ENCODE measurements at places on chromosomes 7 and 10.

DNA sequence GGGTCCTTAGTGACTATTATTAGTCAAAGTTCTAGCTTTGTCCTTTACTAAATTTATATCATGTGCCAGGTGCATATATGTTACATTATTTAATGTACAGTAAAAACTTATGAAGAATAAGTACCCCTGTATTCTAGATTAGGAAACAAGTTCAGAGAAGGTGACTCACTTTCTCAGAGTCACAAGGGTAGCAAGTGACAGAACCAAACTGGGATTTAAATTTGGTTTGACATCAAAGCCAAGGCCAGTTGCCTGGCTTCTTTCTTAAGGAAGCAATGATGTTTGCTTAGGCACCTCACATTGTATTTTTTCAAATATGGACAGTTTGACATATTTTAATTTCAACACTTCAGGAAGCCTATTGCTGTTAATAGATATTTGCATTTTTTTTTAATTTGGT, 2.5 kb downstream of the LSM8 start:
- DNase-seq = no peak

DNA sequence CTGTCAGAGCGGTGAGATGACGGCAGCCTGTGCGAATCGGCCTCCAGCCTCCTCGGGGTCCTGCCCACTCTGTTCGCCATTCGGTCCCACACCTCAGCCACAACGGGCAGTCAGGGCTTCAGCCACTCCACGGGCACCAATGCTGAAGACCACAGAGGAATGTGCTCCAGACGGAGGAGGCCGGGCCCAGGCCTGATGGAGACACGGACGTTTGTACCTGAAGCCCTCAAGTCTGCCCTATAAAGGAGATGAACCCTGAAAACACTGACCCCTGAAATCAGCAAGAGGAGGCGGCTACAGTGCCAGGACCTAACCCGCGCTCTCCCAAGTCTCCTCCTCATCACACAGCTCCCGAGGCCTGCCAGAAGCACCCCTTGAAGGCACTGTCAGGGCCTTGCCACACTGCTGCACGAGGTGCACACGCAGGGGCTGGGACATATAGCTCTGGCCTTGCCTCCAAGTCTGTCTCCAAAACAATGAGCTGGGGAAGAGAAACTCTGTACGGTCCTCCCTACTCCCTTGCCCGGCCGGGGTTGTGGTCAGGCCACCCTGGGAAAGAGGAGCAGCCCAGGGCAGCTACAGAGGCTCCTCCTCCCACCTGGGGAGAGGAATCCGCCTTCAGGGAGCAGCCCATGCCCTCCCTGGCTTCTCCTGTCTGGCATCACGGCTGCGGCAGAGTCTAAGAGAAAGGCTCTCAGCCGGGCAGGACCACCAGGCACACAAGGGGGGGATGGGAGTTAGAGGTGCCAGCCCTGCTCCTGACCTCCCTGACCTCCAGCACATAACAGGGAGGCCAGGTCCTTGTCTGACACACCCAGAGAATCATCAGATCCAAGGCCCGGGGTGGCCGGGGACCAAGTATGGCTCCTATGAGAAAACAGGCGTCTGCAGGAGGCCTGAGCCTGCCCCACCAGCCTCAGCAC, 310.1 kb downstream of the PTPRN2 start:
- DNase-seq = no peak

GRCh38 chr7:150685219-150686029, at the start of gene GIMAP2:
TSS of gene GIMAP2 (plus strand) at chr7:150685706. CDS start at chr7:150687060, 1,354 bp downstream.
- DNase-seq = peak; percentile 21

DNA sequence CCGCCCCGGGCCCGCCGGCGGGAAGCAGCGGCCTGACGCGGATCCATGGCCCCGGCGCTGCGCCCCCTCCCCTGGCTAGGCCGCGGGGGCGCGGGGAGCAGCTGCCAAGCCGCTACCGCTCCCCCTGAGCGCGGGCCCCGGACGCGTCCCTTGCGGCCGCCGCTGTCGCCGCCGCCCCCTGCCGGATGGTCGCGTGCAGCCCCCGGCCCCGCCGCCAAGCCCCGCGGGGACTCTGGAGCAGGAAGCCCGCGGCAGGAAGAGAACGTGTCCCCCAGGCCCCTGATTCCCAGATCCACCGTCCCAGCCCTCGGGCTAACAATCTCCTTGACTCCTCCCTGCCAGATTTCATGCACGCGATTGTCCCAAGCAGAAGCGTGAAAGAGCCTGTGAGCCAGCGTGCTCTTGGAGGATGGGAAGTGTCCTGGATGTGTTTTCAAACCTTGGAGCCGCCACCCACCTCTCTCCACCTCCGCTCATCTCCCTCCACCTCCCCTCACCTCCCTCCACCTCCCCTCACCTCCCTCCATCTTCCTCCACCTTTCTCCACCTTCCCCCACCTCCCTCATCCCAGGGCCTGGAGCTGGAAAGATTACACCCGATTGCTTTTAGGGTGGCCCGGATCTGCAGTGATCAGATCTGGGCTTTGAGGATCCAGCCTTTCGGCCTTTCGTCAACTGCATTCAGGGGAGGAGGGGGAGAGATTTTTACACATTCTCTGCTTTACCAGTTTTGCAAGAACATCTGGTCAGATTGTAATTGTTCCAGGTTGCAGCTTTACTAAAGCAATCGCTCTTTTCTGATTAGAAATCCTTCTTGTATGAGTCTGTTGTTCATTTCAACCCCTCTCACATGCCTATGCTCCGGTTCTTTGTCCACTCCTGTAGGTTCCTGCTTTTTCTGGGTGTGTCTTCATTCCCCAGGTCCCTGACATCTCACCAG, 570 bp upstream of the PRTFDC1 start:
- peak; percentile 49 for DNase-seq

- DNase-seq = no peak
Measured at GRCh38 chr10:30038781-30039536, 20.4 kb downstream of the JCAD start.

DNA sequence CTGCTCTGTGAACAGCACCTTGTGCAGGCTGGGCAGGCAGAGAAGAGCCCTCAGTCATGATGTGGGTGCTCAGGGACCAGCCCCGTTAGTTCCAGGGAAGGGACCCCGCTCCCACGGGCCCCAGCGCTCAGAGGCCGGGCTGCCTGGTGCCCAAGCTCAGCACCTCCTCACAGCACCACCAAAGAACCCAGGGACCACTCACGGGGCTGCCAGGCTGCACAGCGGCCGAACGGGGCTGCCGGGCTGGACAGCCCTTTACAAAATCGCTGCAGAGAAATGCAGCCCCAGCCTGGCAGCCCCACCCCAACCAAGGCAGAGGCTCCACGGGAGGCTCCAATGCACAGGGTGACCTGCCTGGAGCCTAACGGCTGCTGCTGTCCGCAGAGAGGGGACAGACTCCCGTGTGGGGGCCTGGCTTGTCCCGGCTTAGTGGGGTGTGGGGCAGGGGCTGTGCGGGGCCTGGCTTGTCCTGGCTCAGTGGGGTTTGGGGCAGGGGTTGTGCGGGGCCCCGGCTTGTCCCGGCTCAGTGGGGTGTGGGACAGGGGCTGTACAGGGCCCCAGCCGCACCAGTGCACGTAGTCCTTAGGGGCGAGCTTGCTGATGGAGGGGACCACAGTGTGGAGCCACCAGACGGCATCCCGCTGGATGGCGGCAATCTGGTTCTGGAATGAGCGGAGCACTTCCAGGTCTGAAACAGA, 9.2 kb downstream of the INTS1 start:
- no peak for DNase-seq

DNA sequence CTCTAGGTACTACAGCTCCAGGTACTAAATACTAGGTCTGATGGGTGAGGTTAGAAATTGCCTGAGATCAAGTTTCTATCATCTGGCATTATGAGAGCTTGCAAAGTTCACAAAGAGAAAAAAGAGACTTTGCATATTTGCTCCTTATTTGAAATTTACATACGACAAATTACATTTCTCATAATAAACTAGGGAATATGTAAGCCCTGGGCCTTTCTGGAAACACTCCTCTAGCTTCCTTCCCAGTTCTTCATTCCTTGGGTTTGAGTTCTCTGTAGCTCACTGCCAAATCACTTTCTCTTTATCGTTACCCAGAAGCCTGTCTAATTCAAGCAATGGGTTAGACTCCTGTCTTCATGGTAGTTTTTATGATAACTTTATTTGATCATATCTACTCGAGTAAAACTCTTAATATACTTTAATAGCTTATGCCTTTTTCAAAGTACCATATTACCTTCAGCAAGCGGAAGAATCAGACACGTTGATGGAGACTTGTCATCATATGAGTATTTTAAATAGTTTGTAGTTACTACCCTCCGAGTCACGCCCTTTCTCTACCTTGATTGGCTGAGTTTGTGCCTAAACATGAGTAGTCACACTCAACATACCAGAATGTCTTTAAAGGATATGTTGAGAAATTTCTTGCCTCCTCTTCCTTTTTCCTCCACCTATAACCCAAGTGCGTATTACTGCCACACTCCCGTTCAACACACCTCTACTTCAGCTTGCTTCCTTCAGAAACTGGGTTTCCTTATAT, 150.5 kb downstream of the DKK1 start:
- no peak for DNase-seq

- DNase-seq = no peak
Measured at GRCh38 chr10:111646021-111646420, 537.5 kb downstream of the GPAM start.

DNA sequence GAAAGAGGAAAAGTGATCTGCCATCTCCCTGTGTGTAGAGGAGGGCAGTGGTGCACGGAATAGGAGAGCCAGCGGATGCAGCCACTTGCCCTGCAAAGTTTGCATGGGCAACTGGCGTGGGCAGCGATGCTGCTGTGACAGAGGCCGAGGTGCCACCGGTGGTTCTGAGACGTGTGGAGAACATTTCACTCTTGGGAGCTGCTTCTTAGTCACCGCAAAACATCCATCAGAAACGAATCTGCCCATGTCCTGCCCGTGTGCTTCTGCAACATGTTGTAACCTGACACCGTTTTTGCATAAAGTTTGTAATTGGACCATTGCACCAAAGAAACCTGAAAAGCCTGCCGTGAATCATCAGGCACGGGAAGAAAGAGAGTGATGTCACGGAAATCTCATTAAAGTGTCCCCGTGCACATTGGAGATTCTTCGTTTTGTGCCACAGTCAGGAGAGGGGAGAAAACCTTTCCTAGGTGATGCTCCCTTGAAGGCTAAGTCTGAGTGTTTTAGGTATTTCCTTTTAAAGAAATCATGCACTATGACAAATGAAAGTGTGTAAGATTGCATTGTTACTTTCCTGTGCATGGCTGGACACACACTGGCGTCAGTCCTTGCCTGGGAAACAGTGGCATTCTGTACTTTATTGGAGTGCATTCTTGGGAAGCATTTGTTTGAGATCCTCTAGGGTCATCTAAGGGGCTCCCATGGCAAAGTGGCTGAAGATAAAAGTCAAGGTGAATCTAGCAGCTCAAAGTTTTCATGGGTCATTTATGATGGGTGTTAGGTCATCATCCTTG, 302.6 kb downstream of the KLF6 start:
- DNase-seq = peak; percentile 96

GRCh38 chr10:86727470-86727869, 28.9 kb upstream of the BMPR1A start:
- no peak for DNase-seq

DNA sequence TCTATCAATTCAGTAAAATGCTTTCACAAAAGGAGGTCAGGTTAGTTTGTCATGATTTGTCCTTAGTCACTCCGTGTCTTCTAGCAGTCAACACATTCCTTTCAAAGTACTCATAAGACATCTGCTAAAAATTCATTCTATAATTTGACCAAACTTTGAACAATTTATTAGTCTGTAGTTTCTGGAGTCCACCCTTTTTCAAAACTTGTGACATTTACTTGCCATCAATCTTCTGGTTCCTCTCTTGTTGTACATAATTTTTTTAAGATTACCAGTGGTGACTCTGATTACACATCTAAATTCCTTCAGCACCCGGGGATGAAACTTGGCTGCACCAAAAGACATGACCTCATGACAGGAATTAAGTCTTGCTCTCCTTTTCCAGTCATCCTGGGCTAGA, 130.1 kb downstream of the NEBL start:
- peak; percentile 60 for DNase-seq

GRCh38 chr10:21263263-21263803, 262.1 kb downstream of the SKIDA1 start:
- DNase-seq = no peak

DNA sequence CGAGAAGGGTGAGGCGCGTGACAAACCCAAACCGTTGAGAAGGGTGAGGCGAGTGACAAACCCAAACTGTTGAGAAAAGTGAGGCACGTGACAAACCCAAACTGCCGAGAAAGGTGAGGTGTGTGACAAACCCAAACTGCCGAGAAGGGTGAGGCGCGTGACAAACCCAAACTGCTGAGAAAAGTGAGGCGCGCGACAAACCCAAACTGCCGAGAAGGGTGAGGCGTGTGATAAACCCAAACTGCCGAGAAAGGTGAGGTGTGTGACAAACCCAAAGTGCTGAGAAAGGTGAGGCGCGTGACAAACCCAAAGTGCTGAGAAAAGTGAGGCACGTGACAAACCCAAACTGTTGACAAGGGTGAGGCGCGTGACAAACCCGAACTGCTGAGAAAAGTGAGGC, 25.0 kb downstream of the ESYT2 start:
- DNase-seq = no peak

- peak; percentile 49 for DNase-seq
Measured at GRCh38 chr10:13536674-13537366, 8.0 kb upstream of the BEND7 start.

- peak; percentile 7 for DNase-seq
Measured at GRCh38 chr7:88317422-88317821, 10.7 kb upstream of the STEAP4 start.

DNA sequence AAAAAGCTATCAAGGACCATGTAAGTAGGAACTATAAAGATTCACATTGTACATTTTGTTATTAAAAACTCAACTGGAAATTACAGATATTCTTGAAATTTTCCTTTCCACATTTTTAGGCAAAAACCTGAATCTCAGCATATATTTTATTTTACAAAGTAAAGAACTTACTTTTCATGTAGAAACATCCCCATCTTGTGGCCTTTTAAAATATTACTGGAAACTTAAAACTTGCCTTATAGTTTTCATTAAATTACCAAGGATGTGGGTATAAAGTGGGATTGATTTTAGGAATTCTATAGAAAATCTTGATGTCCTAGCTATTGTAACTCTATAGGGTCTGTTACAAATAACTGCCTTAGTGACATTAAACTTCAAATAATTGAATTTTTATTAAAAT, 10.6 kb downstream of the DBF4 start:
- peak; percentile 70 for DNase-seq

DNA sequence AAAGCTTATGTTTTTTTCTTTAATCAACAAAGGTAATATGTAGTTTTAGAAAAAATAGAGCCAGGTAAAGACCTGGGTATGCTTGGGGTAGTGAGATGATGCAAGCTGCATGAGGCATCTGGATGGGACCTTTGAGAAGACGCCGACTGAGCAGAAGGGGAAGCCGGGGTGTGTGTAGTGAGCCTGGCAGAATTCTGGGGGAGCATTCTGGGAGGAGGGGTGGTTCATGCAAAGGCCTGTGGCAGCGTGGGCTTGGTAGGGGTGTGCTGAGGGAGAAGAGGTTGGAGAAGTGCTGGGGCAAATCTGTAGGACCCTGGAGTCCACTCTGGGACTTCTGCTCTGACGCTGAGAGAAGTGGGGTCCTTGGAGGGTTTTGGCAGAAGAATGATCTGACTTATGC, 33.9 kb upstream of the SHH start:
- no peak for DNase-seq

DNA sequence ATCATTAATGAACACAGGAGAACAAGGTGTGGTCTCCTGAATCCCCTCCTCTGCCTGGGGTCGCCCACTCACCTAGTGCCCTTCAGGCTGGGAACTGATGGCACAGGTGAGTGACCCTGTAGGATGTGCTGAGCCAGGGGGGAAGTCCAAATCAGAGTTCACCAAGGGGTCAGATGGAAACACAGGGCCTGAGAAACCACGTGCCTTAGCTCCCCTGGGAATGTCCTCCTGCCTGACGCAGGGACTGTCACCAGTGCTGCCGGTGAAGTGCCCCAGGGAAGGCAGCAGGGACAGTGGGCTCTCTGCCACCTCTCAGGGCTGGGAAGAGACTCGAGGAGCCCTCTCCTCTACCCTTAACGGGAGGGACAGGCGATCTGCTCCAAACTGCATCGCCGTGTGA, 5.8 kb upstream of the PYROXD2 start:
- no peak for DNase-seq

Measured in choroid plexus epithelial cell (primary cell).